ENCODE measurements at places on chromosomes 16 and 17.

DNA sequence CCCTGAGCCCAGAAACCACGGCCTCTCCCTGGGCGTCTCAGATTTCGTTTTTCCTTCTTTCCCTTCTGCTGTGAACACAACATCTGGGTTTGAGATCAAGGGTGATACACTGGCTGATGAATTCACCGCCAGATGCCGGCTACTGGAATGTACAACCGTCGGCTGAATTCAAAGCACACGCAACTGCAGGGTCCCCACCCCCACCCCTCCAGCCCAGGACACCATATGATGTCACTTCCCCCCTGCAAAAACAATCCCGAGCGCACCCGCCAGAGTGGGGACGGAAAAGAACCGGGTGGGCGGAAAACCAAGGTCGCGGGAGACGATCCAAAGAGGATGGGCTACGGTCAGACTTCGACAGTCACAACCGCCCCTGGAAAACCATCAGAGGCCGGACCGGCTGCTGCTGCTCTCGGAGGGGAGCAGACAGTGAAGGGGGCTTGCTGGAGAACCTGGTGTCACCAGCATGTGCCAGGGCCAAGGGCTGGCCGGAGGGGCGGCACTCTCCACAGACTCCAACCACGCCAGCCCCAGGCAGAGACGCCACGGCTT lies 23.3 kb downstream of the CEP295NL start:
- no peak for ATAC-seq

DNA sequence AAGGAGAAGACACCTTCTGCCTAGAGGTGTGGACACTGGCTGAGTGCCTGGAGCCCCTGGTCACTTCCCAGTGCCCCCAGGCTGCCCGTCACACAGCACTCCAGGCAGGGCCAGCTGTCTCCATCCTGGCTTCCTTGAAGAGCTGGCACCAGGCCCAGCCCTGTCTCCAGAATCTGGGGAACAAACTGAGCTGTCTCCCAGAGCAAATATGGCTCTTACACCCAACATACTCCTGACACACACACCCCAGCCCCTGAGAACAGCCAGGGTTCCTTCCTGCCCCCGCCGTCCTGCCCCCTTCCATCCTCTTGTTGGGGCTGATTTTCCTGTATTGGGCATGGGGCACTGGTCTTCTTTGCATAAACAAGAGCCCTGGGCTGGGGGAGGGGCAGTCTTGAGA lies 9.1 kb downstream of the NHERF1 start:
- ATAC-seq = peak; percentile 41

GRCh38 chr16:86010680-86011141 lies 111.7 kb downstream of the IRF8 start:
- no peak for ATAC-seq

DNA sequence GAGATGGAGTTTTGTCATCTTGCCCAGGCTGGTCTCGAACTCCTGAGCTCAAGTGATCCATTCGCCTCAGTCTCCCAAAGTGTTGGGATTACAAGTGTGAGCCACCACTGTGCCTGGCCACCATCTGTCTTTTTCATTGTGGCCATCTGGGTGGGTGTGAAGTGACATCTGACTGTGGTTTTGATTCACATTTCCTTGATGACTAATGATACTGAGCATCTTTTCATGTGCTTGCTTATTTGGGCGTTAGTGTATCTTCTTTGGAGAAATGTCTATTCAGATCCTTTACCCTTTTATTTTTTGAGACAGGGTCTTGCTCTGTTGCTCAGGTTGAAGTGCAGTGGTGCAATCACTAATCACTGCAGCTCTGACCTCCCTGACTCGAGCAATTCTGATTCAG lies 53.9 kb upstream of the ERN1 start:
- ATAC-seq = peak; percentile 27

GRCh38 chr16:81610144-81610842 lies 165.7 kb downstream of the CMIP start:
- peak; percentile 91 for ATAC-seq

DNA sequence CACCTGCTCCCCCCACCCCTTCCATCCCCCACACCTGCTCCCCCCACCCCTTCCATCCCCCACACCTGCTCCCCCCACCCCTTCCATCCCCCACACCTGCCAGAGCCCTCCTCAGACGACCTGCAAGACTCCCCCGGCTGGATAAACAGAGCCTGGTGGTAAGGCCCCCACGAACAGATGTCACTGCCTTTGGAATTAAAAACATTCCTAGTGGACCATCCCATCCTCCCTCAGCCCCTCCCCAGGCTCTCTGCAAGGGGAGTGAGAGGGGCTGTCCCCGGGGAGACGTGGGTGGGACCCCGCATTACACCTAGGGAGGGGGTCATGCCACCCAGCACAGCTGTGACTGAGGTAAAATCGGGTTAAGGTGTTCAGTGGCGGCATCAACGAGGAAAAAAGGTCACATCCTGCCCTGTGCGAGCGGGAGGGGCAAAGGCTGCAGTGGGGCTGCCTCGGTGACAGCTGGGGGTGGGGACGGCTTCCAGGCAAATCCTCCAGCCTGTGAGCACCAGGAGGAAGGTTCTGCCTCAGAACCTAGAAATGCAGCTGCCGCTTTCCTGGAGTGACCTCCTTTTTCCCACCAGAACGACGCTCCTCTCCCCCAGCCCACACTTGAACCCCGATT lies 38.7 kb downstream of the TIMM22 start:
- peak; percentile 22 for ATAC-seq

DNA sequence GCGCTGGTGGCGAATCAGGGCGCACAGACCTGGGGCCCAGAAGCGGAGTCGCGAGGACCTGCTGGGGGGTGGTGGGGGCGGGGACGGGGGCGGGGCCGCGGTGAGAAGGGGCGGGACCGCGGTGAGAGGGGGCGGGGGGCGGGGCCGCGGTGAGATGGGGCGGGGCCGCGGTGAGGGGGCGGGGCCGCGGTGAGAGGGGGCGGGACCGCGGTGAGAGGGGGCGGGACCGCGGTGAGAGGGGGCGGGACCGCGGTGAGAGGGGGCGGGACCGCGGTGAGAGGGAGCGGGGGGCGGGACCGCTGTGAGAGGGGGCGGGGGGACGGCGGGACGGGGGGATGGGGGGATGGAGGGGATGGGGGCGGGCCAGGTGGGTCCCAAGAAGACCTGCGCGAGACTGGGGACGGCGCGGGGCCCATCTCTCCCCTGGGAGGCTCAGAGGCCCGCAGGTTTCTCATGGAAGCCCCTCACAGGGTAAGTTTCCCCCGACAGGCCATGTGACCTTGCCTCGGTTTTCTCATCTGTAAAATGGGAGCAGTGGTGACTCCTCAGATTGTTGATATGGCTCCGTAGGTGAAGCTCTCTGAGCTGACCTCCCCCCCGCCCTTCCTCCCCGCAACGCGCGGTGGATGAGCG lies 28.6 kb upstream of the DBNDD1 start:
- no peak for ATAC-seq

GRCh38 chr17:59631276-59631675 lies 11.6 kb downstream of the CLTC start:
- no peak for ATAC-seq
